Cortex of kidney (tissue), 1 donor: ENCODE measurements at places on chromosomes 7 and 10.

- no peak for DNase-seq
These were observed 659.5 kb upstream of the NRG3 start for GRCh38 chr10:81215498-81215897.

DNA sequence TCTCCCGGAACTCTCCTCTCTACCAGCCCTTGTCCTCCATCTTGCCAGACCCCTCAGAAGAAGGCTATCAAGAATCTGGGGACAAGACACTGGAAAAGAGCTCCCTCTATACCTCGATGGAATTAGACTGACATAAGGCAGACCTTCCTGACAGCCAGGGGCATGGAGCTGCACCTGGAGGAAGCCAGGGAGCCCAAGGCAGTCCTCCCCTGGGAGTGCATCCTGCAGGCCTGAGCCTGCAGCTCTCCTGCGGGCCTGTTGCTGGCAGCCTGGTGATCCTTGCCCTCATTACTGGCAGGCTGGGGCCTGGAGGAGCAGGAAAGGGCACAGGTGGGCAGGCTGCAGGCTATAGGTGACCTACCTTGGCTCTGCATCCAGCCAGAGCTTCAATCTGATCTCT lies 323.4 kb downstream of the GRID1 start:
- DNase-seq, result no peak

- DNase-seq, result no peak
These were observed 765 bp downstream of the WBP1L start for GRCh38 chr10:102744374-102745051.

DNA sequence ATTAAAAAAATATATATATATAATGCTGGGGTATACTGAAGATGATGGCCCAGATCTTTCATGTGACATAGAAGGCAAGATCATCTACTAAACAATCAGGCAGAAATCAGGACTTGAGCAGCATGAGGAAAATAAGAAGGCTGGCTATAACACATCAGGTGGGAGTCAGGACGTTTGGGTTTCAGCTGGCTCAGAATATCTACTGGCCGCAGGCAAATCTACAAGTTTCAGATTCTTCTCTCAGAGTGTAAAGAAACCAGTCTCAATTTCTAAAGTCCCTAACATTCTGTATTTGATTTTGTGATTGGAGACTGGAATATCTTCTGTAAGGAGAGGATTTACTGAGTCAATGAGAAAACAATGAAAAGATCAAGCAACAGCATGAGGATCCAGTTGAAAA lies 37.7 kb upstream of the FAM3C start:
- no peak for DNase-seq

DNA sequence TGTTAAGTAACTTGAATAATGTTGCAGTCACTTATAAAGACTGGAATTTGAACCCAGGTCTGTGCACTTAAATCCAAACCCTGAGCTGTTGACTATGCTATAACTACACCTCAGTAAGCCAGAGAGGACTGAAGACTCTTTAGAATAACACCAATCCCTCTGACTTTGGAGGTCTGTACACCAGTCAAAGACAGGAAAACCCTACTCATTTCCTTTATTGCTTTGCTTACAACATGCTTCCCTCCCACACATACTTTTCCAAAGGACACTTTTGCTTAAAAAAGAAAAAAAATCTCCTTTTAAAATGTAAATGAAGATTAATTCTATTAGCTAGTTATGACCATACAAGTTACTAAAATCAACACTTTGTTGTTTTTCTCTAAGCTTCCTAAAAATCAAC lies 184.7 kb upstream of the KCTD7 start:
- no peak for DNase-seq

DNA sequence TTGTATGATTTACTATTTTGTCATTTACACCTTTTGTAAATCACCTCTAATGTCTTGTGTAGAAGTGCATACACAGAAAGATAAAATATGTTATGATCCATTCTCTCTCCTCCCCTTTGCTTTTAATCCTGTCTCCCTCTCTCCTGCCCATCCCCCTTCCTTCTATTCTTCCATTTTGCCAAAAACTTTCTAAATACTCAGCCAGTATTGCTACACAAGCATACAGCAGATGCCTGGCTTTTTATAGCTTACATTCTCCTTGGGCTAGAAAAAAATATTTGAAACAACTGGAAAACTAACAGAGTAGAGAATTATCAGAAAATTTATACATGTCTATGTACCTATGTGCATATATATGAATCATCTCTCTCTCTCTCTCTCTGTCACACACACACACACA lies 308.7 kb upstream of the BMPER start:
- no peak for DNase-seq

- DNase-seq, result no peak
These were observed 181.3 kb upstream of the FEZF1 start for GRCh38 chr7:122485856-122486255.

DNA sequence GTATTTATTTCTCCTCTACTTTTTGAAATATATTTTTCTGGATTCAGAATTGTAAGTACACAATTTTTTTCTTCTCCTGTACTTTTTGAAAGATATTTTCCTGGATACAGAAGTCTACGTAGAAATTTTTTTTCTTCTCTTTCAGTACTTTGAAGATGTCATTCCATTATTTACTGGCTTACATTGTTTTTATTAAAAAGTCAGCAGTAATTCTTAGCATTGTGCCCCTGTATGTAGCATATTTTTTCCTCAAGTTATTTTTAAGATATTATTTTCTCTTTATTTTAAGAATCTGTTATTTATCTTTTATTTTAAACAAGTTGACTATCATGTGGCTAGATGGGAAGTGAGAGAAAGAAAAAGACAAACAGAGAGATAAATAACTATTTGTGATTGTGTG lies 119.0 kb upstream of the NPSR1 start:
- DNase-seq, result no peak

GRCh38 chr10:86785968-86786367 lies 29.5 kb downstream of the BMPR1A start:
- DNase-seq, result no peak

GRCh38 chr7:142298627-142299026 lies 40.8 kb upstream of the PRSS58 start:
- DNase-seq, result no peak

GRCh38 chr7:138843632-138844580 lies 45.9 kb upstream of the ATP6V0A4 start:
- DNase-seq, result no peak

DNA sequence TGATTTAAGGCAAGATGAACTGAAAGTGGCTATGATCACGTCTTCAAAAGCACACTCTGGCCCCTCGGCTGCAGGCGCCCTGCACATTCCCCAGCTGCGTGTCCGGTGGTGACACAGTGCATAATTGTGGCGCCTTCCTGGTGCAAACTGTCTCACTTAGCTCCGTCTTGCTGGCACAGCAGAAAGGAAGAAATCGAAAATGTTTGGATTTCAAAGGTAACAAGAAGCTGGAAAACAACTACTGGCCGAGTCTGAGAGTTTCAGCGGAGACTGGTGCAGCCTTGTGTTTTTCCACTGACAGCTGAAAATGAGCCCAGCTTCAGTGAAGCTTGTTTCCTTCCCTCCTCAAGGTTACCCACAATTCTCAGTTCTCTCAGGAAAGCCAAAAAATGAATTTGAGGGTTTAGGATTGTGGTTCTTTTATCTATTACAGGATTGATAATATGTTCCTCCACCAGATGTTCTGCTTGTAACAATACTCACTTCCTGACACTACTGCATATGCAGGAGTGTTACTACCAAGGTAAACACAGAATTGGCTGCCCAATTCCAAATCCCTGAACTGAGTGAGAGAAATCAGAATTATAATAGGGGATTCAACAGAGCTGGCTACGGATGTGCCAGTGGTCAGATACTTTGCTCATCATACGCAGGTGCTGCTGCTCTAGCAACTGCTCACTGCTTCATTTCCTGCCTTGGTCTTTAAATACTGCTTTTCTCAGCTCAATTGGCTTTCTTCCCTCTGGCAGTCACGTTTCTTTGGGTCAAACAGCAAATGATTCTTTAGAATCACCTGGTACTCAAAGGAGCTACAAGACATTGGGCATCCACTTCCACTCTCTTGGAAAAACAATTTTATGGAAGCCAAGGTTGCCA lies 63.7 kb downstream of the TRUB1 start:
- no peak for DNase-seq

DNA sequence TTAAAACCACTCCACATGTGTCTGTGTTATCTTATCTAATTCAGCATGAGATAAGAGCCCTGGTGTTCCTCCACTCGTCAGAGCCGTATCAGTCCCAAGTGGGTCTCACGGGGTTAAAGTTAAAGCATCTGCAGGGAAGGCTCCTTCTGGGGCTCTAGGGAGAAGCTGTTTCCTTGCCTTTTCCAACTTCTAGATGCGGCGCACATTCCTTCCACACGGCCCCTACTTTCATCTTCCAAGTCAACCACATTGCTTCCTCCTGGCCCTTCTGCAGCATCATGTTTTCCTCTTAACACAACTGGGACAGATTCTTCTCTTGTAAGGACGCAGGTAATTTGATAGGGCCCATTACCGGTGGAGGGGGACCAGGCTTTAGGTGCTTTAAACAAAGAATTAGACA lies 620.1 kb upstream of the DPP6 start:
- no peak for DNase-seq

DNA sequence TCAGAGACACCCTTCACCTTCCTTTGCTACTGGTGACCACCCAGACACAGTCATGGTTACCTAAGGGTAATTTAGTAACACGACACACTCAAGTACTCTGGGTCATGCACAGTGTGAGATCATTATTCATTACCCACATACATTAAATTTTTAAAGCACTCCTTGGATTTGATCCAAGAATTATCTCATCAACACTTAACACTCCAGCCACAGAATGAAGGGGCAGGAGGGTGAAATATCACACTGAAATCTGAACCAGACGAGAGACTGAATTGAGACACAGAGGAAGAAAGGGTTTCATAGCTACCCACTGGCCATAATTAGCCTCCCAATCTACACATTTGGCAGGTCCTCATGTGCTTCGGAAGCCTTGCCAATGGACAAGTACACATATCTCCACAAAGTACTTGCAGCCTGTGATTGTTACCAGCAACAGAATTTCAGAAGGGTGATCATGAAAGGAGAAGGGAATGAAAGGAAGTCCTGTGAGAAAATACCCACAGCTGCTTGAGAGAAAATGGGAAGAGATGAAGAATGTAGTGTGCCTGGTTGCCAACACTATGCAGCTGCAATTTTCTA lies 189.3 kb downstream of the POLR1F start:
- DNase-seq, result no peak

DNA sequence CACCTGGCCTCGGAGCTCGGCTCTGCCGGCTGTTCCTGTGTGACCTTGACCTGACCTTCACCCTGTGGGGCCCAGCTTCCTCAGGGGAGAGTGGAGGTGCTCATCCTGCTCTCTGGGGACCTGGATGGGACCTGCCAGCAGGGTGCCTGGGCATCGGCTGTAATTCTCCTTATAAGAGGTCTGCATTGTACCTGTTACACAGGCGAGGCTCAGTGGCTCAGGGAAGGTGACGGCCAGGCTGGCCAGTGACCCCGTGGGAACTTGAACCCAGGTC lies 29.0 kb downstream of the RET start:
- no peak for DNase-seq

DNA sequence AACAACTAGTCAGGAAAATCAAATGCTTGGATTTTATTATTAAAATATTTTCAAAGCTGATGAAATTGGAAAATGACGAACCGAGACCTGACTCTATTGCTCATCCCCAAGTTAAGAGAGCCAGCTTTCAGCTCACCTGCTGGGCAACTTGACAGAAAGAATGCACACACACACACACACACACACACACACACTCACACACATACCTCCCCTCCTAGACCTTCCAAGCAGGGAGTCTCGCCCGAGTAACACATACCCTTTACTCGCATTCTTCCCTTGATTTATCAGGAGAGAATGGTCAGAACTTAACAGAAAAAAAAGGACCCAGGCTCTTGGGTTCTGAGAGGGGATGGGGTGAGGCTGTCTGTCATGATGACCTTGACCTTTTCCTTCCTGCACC lies 19.1 kb downstream of the GPRIN2 start:
- no peak for DNase-seq

DNA sequence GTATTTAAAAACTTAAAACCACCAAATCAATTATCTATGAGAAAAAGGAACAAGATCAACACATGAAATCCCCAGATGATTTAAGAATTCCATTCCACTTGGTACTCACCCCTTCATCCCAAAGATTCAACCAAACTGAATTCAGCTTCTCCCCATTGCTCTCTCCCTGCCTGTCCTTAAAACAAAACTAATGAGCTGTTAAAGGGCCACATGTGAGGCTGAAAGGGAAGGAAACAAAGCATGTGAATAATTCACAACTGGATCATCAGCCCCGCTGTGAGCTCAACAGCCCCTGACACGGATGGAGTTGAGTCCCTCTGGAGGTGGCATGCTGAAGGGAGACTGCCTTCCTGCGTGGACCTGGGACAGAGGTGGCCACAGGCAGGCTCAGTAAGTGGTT lies 32.9 kb downstream of the VOPP1 start:
- DNase-seq, result no peak

DNA sequence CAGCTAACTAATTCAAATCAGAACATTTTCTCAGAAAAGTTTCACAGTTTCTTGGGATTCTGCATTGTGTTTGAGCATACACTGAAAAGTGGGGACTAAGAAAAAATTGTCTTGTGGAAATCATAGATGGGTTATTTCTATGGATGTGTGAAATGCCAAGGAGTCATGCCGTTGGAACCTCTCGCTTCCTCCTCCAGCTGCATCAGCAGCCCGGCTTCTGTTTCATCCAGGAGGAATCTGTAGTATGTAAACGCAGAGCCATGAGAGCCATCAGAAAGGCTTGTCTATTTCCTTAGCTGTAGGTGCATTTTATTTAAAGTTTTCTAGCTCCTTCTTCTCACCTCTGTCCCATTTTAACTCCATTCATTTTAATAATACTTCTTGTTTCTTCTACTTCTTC lies 1144.1 kb downstream of the GATA3 start:
- no peak for DNase-seq
